ENCODE measurements at places on chromosomes 2 and 18. TPM values are rescaled to one million over a fixed set of nuclear protein-coding genes. Genes with fewer than 3 reads are reported as not detected.

CABYR gene
- 13.6 TPM for total RNA-seq

CFC1 gene
- total RNA-seq: 0.22 TPM

SLC9A2 gene
- 0.04 TPM for total RNA-seq

TUBA3D gene
- total RNA-seq: 0.18 TPM

PTPRN gene
- 6.3 TPM for total RNA-seq

PSMA8 gene
- not detected for total RNA-seq

KLHL14 gene
- 1.0 TPM for total RNA-seq

DNAJC27 gene
- total RNA-seq: 4.6 TPM

BCL11A gene
- total RNA-seq: 92.7 TPM

HK2 gene
- total RNA-seq: 51.3 TPM

ERFE gene
- 2.1 TPM for total RNA-seq

GALNT14 gene
- total RNA-seq: 2.7 TPM

MYO3B gene
- total RNA-seq: 0.63 TPM

TEKT4 gene
- total RNA-seq: not detected

ALPI gene
- total RNA-seq: not detected

RAPH1 gene
- total RNA-seq: 17.1 TPM

REG3G gene
- total RNA-seq: not detected

MTCL1 gene
- 45.1 TPM for total RNA-seq

RFX8 gene
- total RNA-seq: 0.57 TPM

HNMT gene
- total RNA-seq: 1.3 TPM

KYNU gene
- not detected for total RNA-seq
